ENCODE measurements at places on chromosomes 7 and 10.

GRCh38 chr10:72106154-72106849 is 18.0 kb upstream of the SPOCK2 start:
- no peak for DNase-seq

GRCh38 chr7:142425281-142425680 is 167.4 kb upstream of the PRSS58 start:
- DNase-seq = peak; percentile 25

DNA sequence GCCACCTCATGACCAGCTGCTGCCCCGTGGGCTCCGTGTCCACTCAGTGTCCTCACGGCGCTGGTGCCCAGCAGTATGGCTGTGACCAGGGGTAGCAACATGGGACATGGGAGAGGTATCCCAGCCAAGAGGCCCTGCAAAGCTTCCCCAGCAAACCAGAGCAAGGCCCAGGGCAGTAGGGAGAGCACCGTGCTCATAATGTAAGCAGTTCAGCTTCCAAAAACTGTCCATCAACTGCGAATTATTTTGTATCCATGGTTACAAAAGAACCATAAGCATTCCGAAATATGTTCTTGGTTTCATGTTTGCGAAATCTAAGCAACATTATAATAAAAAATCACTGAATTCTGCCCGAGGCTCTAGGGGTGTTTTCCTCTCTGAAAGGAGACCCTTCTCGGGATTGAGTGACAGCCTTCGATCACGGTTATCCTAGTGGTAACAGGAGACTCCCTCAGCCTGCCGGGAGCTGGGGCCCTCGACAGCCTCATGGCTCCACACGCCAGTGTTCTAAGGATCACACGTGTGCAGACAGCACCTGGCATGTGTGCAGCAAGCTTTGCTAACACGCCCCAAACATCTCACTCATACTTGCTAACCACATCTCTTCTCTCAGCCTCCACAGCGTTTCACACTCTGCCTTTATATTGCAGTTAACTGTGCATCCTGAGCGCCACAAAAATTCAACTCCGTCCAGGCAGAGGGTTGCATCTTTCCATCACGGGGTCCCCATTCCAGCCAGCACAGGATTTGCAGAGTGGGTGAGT is 117.6 kb downstream of the DIP2C start:
- DNase-seq = no peak

- DNase-seq = no peak
Observed at GRCh38 chr7:64888901-64889685, 14.0 kb upstream of the ZNF273 start.

DNA sequence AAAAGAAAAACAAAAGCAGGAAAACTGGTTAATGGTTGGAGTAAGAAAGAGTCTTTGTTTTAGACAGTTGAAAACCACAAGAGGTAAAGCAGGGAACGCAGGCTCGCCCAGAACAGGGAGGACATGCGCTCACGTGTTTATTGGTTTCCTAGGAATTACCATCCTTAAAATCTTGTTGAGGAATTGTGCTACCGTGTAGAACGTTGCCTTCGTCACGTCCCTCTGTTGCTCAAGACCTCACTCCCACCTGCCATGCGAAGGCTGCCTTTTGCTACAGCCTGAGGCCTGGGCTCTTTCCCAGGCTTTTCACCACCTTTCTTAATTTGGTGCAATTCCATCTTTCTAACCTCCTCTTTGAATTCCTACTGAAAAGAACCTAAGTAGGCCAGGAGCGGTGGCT is 61.6 kb upstream of the CAMK1D start:
- DNase-seq = no peak

GRCh38 chr7:41197769-41198168 is 505.1 kb downstream of the INHBA start:
- no peak for DNase-seq

GRCh38 chr10:131013281-131013912 is 298.1 kb downstream of the TCERG1L start:
- no peak for DNase-seq
